ENCODE measurements at places on chromosomes 4 and X. TPM values are rescaled to one million over a fixed set of nuclear protein-coding genes. Genes with fewer than 3 reads are reported as not detected.

GRCh38 chr4:86118711-86119110 lies 241.1 kb downstream of the MAPK10 start:
- no peak for DNase-seq

DNA sequence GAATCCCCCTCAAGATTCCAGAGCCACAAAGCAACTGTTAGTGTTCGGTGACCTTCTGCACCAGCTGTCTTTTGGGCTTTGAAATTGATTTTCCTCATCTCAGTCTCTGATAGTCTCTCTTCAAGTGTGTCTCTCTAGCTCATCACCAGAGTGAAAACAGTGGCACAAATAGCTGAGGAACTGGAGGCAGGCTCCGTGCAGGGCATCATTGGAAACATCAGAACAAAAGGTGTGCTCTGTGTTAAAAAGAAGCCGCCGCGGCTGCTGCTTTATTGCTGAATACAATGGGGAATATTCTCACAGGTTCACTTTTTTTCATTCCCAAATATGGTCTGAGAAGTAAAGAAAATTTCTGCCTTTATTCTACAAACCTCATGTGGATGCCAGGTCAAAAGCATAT lies 297.5 kb downstream of the DCTD start:
- no peak for DNase-seq

GRCh38 chrX:30304866-30305265 lies 4.3 kb downstream of the NR0B1 start:
- no peak for DNase-seq

Gene USP17L30
- total RNA-seq = not detected

- DNase-seq = no peak
Measured at GRCh38 chr4:143127621-143128020, 57.1 kb upstream of the USP38 start.

- no peak for DNase-seq
Measured at GRCh38 chr4:3067473-3068001, 6.8 kb downstream of the HTT-AS start.

DNA sequence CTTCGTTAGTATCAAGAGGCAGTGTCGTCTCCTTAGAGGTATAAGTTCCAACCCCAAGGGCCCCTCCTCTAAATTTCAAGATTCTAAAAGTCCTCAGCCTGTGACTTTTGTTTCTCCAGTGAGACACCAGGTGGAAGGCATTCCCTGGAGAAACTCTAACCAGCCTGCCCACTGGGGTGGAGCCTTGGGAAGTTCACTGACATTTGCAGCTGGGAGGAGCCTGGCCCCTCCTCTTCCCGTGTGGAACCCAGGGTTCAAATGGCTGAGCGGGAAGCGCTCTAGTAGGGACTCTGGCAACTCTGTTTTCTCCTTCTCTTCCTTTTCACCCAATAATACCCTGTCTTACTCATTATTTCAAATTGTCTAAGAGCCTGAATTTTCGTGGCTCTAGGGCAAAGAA lies 325.0 kb downstream of the TLL1 start:
- peak; percentile 80 for DNase-seq

DNA sequence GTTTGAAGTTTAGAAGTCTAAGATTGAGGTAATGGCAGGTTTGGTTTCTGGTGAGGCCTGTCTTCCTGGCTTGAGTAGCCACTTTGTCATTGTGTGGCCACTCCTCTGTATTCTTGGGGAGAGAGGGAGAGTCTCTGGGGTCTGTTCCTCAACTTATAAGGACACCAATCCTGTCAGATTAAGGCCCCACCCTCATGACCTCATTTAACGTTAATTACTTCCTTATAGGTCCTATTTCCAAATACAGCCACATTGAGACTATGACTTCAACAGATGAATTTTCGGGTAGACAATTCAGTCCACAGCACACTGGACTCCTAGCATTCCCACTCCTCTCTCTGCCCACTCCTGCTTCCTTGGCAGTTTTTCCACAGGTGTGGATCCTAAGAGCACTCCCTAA lies 350.8 kb upstream of the CASK start:
- no peak for DNase-seq

Gene USP46
- total RNA-seq = 7.2 TPM

Gene CENPC
- 9.4 TPM for total RNA-seq

DNA sequence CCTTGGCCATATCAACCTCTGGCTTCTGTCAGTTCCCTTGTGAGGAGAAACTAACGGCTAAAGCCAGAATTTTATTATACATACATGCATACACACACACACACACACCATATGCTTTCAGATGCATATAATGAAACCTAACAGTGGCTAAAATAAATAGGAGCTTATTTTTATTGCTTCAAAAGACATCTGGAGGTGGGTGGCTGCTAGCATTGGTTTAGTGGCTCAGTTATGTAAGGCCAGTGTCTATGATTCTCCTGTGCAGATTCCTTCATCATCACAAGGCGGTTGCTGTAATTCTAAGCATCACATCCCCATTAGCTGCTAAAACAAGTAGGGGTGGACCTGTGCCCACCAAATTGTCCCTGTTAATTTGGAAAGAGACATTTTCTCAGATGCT lies 110.8 kb downstream of the MAPK10 start:
- DNase-seq = no peak

- DNase-seq = no peak
Measured at GRCh38 chr4:150251752-150252190, 173.5 kb downstream of the DCLK2 start.

- DNase-seq = no peak
Measured at GRCh38 chrX:47143894-47144625, 442 bp downstream of the NDUFB11 start.

DNA sequence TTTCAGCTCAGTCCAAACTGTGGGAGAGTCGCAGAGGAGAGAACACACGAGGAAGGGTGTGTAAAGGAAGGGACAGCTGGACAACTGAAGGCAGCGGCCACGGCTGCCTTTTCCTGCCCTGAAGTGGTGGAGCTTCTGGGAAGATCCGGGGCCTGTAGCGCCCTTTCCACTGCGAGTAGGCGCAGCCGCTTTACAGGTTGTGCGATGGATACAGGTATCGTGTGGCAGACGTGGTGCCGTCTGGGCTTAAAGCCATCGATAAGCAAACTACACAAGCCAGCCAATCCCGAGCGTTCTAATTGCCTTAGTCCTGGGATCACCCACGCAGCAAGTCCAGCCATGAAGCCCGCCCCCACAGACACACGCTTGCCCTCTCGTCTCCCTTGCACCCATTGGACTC lies 15.4 kb downstream of the NKX6-1 start:
- no peak for DNase-seq

Gene CLDN22
- not detected for total RNA-seq

GRCh38 chrX:31449965-31450364 lies 378.1 kb upstream of the FTHL17 start:
- DNase-seq = no peak

Gene HSFX4
- not detected for total RNA-seq

GRCh38 chrX:7925867-7926472 lies 1.2 kb downstream of the PNPLA4 start:
- DNase-seq = peak; percentile 13

Gene PCDH18
- total RNA-seq = 2.6 TPM

DNA sequence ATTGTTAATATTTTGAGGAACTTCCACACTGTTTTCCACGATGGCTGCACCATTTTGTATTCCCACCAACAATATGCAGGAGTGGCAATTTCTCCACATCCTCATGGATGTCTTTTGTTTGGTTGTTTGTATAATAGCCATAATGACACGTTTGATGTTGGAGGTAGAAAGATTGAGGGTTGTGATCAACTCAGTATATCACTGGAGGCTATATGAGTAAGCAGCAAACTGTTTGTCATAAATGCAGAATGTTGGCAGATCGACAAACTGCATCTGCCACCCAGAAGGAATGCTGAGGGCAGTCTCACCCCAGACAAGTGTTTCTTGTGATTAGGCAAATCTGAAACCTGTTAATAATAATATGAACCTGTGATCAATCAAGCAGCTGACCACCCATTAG lies 243.9 kb upstream of the WDFY3 start:
- no peak for DNase-seq

DNA sequence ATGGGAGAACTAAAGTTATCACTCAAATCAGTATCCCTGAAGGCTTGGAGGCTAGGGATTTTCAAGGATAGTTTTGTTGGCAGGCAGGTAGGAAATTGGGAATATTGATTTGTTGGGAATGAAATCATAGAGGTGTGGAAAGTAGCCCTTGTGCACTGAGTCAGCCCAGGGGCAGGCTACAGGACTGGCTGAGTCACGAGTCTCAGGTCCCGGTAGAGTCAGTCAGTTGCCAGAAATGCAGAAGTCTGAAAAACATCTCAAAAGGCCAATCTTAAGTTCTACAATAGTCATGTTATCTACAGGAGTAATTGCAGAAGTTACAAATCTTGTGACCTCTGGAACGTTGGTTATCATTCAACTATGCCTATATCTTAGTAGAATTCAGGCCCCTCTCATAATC lies 153.1 kb downstream of the GC start:
- no peak for DNase-seq

DNA sequence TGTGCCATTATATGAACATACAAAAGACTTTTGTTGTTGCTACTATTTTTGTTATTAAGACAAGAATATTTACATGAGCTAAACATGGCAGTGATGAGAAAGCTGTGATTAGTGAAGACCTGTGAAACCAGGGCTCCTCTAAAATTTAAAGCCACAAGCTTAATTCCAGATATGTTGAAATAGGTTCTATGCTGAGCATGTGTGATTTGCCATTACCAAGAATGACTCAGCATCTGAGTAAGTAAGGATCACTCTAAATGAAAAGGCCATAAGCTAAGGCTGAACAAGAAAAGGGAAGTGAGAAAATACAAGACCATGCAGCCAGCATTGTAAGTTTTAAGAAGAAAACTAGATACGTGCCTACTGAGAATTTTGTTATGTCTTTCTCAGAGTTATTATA lies 75.9 kb upstream of the CAMK2D start:
- peak; percentile 45 for DNase-seq

DNA sequence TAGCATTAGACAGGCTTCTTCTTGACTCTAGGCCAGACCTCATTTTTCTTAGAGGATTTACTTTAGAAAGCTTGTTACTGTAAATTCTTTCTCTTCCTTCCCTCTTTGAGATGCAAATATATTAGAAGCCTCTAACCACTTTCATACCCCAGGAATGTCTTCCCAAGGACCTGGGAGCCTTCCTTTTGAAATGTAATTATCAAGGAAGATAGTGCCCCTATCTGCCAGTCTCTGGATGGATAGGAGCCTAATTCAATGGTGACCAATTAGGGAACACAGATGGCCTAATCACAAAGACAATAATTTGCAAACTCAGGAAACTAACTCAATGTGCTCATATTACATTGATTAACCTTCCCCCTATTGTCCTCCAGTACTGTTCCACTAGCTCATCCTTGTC lies 145.6 kb upstream of the DCAF8L1 start:
- DNase-seq = no peak

Gene SPANXA1
- not detected for total RNA-seq

Gene GAGE12J
- not detected for total RNA-seq

Gene NPY5R
- not detected for total RNA-seq

Gene GABRA4
- not detected for total RNA-seq

Gene DACH2
- not detected for total RNA-seq

Gene SORBS2
- 3.3 TPM for total RNA-seq
